ENCODE measurements at places on chromosomes 5 and 9.

- DNase-seq, result no peak
Measured at GRCh38 chr5:134450374-134450773, 38.7 kb upstream of the CDKN2AIPNL start.

GRCh38 chr9:20321423-20322082 is 300.7 kb downstream of the MLLT3 start:
- peak; percentile 27 for DNase-seq

DNA sequence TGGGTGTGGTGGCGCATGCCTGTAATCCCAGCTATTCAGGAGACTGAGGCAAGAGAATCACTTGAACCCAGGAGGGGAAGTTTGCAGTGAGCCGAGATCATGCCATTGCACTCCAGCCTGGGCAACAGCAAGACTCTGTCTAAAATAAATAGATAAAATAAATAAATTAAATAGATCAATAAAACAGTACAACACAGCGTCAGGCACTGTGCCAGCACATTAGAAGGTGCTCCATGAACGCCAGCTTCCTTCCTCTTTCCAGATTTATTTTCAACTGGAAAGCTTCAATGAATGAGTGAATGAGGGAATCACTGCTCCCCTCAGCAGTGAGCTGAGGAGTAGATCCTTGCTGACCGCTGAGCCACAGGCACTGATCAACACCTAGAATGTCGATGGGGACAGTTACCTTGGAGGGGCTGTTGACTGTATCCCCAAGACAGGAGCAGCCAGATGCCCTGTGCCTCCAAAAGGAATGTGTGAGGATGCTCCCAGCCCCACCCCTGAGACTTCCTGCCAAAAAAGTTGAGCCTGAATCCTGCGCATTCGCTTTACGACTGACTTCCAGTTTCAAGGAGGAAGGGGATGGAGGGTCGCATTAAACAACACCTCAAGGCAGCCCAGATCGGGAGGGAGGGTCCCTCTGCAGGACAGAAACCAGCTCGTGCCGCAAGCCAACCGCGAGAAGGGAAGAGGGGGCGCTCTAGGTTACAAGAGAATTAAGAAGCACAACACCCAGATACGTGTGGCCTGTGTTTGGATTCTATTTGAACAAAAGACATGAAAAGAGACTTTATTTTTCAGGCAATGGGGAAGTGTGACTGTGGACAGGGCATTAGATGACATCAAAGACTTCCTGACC is 54.0 kb upstream of the CNOT6 start:
- DNase-seq, result no peak

DNA sequence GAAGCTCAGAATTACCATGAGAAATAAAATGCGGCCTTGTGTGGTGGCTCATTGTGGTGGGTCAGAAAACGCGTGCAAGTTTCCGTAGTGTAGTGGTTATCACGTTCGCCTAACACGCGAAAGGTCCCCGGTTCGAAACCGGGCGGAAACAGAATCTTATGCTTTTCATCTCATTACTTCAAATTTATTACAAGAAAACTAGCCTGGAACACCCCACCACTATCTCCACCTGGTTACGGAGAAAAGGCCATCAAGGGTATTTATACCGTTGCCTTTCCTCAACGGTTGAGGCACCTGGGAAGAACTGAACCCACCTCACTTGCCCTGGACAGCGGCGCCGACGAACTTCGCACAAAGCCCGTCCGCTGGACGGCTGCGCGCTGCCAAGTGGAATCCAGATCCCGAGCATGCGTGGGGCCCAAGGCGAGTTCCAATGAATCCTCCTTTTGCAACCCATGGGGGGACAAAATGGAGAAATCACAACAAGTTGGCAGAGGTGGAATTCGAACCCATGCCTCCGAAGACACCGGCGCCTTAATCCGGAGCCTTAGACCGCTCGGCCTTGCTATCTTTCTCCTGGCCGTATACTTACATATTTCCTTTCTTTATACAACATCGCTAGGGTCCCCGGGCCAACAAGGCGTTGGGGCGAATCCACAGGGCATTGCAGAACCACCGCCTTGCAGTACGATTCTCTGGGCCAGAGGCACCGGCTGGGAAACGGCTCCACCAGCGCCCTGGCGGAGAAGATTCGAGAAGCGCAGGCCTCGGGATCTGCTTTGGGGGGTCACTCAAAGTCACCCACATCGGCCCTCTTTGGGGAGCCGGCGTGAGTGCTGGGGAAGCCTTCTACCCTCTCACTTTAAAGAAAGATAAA is 16.9 kb downstream of the OR2V2 start:
- DNase-seq, result no peak

GRCh38 chr5:127565586-127566270 is 48.3 kb downstream of the PRRC1 start:
- no peak for DNase-seq

DNA sequence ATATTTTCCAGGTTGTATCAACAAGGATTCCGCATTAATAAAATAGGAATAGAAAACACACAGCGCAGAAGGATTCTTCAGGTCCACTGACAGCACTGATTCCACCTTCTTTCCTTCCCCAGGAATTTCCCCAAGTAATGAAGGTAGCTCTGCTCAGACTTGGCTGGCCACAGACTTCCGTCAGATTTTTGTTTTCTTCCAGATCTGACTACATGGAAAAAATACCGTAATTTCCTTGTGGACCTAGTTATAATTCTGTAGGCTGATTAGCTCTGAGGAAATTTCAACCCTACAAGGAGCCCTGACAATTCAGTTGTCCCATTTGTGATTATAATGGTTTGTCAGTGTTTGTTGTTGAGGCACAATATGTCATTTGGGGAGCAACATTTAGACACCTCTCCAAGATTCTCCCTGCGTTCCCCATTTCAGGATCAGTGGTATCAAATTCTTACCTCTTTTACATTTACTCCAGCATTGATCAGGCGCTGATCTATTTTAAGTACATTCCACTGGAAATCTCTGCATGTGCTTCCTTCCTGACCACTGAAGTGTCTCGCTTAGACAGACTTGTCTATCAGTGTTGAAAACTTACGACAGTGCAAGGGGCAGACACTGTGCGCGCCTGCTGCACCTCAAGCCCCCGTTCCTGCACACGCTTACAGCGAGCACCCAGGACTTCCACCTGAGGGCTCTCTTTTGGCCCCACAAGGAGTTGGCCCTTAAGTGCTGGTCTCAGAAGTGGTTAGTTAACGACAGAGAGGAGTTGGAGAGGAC is 94.8 kb downstream of the LHFPL2 start:
- no peak for DNase-seq

DNA sequence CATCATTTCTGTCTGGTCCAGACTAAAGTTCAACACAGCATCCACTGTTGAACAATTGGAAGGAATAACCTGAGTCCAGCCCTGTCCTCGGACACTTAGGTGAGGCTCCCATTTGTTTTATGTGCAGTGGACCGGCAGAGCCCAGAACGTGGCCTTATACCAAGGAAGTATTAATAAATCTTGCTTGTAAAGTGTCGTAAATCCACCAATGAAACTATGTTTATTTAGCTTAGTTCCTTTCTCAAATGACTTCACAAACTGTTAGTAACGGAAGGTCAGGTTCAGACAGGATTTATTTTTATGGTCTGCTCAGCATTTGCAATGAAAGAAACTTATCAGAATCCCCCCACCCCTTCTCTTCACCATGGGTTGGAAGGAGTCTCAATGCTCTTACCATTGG is 149.5 kb downstream of the PCSK1 start:
- no peak for DNase-seq

- DNase-seq, result no peak
Measured at GRCh38 chr5:51651889-51652288, 268.6 kb downstream of the ISL1 start.

GRCh38 chr5:10731913-10732312 is 29.1 kb downstream of the DAP start:
- no peak for DNase-seq

GRCh38 chr5:93609762-93610161 is 26.7 kb downstream of the NR2F1 start:
- DNase-seq, result no peak

DNA sequence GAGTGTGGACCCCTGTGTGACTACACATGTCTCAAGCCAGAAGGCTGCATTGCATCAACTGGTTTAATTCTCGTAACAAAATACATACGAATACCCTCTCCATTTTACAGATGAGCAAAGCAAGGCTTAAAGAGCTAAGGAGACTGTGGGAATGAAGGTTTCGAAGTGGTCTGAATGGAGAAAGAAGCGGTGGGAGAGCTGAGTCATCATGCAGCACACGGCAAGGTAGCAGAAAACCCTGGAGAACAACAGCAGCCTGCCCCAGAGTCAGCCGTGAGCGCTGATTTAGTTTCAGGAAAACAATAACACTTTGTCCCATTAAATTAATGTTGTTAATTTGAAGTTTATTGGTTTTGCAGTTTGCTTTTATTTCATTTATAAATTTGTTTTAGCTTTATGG is 223.8 kb downstream of the HSPA4 start:
- DNase-seq, result no peak

DNA sequence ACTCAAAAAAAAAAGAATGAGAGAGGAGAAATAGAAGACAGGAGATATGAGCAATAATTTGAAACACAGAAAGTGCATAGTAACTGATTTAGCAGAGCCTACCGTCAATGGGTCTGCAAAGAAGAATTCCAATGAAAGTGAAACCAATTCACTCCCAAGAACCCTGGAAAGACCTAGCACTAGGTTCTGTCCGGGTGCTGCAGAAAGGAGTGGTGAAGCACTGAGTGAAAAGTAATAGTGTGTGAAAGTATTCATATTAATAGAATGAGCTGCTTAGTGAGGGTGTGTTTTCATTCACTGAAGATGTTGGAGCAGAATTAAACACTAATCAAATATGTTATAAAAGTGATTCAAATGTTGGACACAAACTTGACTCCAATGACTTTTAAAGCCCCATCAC is 51.3 kb upstream of the SLC30A5 start:
- DNase-seq, result no peak

- no peak for DNase-seq
Measured at GRCh38 chr5:157290981-157291711, 25.2 kb downstream of the CYFIP2 start.

DNA sequence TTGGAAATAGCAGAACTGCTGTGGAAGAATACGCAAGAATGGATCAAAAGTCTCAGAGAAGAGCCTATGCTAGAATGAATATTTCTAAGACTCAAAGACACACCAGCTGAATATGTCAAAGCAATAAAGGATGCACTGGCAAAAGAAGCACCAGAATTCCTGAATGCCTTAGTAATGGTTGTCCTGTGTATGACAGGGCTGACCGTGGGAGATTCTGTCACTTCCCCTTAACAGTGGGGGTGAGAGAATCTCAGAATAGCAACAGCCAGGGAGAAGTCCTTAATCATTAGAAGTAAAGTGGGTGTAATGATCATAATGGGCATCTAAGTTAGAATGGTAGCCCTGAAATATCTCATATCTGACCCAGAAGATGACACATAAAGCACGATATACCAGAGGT is 14.6 kb upstream of the PRR16 start:
- DNase-seq, result no peak

All from stimulated activated CD4-positive, alpha-beta T cell treated with anti-CD3 and anti-CD28 coated beads, Interleukin-2, amount 100 ng/mL, for 4 hours (primary cell).